ENCODE measurements at places on chromosomes 2 and 18.

- DNase-seq: no peak
Measured at GRCh38 chr2:98518101-98518500, 73.4 kb downstream of the INPP4A start.

DNA sequence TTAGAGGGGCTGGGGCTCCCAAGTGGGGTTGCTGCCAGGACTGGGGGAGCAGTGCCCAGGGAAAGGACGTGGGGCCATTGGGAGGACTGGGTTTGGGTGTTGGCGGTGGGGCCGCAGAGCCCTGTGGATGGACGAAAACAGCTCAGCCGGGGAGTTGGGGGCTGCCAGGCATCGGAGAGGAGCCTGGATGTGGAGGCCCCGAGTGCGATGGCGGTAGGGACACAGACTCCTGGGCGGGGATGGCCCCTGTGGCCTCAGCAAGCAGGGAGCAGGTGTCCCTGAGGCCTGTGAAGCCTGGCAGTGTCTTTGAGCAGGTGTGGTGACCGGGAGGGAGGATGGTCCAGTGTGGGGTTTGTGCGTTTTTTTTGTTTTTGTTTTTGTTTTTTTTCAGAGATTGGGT, 13.3 kb downstream of the CTDP1 start:
- DNase-seq: no peak

DNA sequence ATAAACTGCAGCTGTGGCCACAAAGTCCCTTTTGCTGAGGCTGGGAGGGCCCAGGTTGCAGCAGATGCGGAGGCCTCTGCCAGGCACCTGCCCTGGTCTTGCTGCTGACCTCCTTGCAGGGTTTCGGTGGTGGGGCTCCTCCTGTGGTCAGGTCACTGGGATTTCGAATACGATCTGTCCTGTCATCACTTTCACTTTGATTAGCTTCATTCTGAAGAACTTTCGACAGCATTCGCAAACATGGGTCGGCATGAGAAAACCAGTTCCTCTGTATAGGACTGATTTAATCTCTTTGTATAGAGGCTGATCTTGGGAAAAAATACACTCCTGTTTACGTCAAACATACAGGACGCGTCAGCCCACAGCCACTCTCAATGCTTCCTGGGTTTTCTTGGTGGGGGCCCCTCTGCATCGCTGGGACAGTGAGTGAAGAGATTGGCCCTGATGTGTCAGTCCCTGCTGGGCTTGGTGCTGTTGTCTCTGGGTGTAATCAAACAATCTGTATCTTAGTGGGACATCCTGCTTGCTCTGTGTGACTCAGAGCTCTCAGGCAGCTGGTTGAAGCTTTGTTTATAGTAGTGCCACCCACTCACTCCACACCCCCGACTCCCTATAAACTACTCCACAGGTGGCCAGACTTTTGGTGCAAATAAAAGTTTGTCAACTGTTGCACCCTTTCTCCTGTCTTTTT, 209.4 kb upstream of the CXCR4 start:
- no peak for DNase-seq

DNA sequence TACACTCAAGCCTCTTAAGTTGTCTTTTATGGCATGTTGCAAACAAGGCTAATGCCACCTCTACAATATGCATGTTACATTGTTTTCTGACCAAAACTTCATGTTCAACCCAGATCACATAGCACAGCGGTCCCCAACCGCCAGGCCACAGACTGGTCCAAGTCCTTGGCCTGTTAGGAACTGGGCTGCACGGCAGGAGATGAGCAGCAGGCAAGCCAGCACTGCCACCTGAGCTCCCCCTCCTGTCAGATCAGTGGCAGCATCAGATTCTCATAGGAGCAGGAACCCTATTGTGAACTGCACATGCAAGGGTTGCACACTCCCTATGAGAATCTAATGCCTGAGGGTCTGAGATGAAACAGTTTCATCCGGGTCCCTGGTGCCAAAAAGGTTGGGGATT, 324.8 kb upstream of the CHAC2 start:
- DNase-seq: no peak

- no peak for DNase-seq
Measured at GRCh38 chr2:185695711-185696235, 42.8 kb upstream of the FSIP2 start.

GRCh38 chr2:204863336-204863735, 318.1 kb downstream of the PARD3B start:
- no peak for DNase-seq

DNA sequence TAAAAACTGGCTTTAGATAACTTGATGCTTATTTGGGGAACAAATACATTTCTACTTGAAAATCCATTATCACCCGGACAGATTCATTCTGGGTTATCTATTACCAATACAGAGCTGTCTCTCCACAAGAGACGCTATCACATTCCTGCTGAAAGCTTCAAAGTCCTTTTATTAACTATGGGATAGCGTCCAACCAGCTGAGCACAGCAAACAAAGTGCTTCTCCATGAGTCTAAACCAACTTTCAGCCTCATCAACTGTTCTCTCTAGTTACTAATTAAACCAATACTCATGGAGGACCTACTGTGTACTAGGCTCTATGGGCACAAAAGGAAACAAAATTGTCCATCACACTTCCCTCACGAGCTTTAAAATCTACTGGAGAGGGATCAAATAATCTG, 132.8 kb downstream of the L3MBTL4 start:
- no peak for DNase-seq

GRCh38 chr18:49588971-49589370, 27.1 kb downstream of the LIPG start:
- no peak for DNase-seq

DNA sequence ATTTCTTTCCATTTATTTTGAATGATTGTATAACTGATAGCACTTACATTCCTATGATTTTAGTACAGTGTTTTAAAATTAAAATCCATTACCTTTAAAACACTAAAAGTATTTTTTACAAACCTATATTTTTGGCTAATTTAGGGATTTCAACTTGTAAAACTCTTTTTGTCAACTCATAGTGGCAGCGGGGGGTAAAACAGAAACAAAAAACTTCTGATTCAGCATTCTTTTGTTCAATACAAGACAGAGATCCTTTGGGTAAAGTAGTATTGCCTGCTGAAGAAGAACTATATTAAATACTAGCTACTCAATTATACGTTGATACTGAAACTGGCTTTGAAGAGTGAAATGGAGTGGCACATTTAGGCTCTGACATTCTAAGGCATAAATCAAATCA, 437.4 kb upstream of the CDH19 start:
- no peak for DNase-seq

- no peak for DNase-seq
Measured at GRCh38 chr2:149185942-149186490, 144.4 kb upstream of the LYPD6 start.

- DNase-seq: no peak
Measured at GRCh38 chr2:96533292-96534073, 3.1 kb upstream of the ARID5A start.

DNA sequence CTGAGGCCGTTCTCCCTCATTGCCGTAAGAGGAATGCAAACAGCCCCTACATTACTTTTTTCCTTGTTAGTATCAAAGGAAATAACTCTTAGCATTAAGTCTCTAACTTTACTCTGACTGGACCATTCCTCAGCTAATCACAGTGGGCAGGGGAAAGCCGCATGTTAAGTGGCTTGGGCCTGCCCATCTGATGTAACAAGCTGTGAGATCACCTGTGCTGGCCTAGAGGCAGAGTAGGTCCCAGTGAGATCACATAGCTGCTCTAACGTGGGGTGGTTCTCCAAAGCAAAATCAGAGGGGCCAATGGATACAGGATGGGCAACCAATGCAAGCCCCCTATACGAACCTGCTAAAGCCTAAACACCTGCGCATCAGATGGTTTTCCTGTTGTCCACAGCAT, 5.9 kb upstream of the MOCOS start:
- no peak for DNase-seq

- DNase-seq: peak; percentile 25
Measured at GRCh38 chr18:24616653-24617052, 156.2 kb downstream of the HRH4 start.

GRCh38 chr2:23967846-23968245, 27.6 kb downstream of the UBXN2A start:
- DNase-seq: no peak

- no peak for DNase-seq
Measured at GRCh38 chr2:230827774-230828271, 36.9 kb upstream of the ITM2C start.

GRCh38 chr2:219079417-219079816, 18.7 kb upstream of the IHH start:
- DNase-seq: no peak

- DNase-seq: no peak
Measured at GRCh38 chr2:158970241-158970751, 1.9 kb downstream of the TANC1 start.

GRCh38 chr18:32530947-32531651, 60.4 kb upstream of the GAREM1 start:
- no peak for DNase-seq
